ENCODE measurements at places on chromosomes 11 and 22.

- DNase-seq = no peak
Observed at GRCh38 chr11:59218319-59218718, 5.6 kb upstream of the MPEG1 start.

DNA sequence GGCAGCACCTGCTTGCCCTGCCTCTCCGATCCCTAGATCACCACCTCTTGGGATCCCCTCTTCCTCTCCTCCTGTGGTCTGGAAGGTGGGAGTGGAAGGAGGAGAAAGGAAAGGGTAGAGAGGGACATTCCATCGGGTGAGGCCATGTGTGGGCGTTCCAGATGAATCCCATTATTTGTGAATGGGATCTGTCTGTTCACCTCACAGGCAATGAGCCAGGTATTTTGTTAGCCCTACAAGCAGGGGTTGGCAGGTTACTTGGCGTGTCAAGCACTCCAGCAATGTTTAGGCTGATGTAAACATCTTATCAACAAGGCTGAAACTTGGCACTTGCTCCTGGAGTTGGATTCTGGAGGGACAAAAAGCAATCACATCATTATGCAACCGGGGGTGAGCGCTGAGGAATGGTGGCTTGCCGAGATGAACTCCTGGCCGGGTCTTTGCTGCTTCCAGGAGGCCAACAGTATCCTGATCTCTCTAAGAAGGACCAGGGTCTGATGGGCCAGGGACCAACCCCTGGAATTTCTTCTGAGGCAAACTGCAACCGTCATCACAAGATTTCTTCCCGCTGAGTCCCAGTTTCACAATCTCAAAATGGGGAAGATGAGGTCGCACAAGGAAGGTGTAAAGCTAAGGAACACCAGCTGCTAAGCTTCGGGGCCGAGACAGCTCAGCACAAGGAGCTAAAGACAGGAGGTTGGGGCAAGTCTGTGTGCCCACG, 7.8 kb downstream of the ADAMTS8 start:
- DNase-seq = no peak

DNA sequence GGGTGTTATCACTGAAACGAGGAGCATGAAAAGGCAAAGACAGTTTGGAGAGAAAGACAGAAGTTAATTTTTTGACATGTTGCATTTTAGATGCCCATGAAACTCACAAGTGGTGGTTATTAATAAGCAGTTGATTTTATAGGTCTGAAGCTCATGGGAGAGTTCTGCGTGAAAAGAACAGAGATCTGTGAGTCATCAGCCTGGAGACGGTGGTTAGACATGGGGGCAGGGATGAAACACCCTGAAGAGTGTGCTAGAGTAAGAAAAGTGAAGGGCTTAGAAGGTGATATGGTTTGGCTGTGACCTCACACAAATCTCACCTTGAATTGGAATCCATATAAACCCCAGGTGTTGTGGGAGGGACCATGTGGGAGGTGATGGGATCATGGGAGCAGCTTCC, 289.1 kb upstream of the ISX start:
- no peak for DNase-seq

- DNase-seq = no peak
Observed at GRCh38 chr22:42922374-42923191, 65.5 kb upstream of the ARFGAP3 start.

All from HuH-7 (cell line).